ENCODE measurements at places on chromosomes 4 and X.

DNA sequence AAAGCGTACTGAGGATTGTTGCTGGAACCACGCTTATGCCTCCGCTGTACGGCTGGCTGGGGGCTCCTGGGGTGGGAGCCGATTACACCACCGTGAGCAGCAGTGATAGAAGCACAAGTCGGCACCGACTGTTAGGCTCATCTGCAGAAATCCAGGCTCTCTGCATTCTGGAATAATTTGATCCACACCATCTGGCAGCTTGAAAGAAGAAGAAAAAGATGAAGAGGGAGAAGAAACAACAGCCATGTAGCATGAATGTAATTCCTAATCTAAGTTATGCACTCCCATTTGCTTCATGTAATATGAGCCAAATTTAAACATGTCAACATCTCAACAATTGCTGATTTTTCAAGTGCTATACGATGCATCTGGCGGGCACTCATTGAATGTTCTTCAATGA lies 84.6 kb upstream of the DHX15 start:
- no peak for DNase-seq

- no peak for DNase-seq
Measured at GRCh38 chrX:148380107-148380506, 120.3 kb upstream of the AFF2 start.

DNA sequence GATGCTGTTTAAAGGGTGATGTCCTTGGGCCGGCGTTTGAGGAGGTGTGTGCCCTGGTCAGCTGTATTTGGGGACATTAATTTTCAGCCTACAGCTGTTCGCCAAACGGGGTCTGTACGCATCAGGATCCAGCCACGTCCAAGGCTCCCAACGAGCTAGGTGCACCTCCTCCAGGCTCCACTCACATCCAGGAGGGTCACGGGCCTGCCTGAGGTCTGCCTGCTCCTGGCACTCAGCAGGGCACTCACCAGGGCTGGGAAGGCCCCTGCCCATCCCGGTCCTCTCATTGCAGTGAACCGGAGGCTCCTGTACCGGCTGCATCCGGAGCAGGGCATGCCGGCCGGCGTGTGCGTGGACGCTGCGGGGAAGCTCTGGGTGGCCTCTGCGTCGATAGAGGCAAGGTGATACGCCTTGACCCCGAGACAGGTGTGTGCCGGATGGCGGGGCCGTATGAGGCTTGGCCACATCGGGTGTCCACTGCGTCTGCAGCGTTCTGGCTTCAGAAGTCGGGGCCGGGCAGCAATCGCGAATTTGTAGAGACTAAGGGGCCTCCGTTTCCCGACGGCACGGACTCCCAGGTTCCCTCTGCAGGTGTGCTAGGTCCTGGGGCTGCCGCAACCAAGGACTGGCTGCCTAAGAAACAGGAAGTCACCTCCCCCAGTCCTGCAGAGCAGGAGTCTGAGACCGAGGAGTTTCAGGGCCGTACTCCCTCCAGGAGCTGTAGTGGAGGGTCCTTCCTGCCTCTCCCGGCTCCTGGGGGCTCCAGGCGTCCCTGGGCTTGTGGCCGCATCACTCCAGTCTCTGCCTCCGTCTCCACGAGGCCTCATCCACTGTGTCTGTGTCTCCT lies 27.5 kb upstream of the PLCXD1 start:
- peak; percentile 33 for DNase-seq

GRCh38 chr4:161320377-161320776 lies 843.4 kb downstream of the FSTL5 start:
- peak; percentile 71 for DNase-seq

DNA sequence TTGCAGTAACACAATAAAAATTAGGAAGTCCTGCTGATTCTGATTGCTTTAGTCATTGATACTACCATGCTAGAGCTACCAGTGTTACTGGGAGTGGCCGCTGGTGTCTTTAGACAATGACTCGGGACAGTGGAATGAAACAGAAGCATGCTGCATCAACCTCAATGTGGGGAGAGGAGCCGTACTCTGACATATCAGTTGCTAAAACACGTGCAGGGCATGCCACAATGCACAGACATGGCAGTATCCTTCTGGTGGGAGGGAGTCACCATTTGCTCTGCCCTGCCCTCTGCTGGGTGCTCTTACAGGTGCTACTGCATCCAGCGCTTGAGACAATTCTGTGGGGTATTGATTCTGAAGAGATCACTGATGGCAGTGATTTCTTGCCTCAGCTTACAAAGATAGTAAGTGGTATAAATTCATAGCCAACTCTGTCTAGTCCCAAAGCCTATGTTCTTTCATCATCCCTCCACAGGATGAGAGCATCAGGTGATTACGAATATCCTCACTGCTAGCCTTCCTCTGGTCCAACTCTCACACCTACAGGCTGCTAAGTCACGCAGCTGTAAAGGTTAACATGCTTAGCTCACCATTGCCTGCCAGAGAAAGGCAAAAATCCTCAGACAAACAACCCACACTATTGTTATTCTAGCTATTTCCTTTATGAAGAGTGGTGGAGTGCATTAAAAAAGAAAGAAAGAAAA lies 43.7 kb downstream of the NSG1 start:
- DNase-seq = peak; percentile 89

GRCh38 chr4:165502916-165503907 lies 124.4 kb downstream of the CPE start:
- no peak for DNase-seq

Measured in endodermal cell (in vitro differentiated cells).